NCI-H1092 (cell line): ENCODE measurements at places on chromosomes 13 and 19.

DNA sequence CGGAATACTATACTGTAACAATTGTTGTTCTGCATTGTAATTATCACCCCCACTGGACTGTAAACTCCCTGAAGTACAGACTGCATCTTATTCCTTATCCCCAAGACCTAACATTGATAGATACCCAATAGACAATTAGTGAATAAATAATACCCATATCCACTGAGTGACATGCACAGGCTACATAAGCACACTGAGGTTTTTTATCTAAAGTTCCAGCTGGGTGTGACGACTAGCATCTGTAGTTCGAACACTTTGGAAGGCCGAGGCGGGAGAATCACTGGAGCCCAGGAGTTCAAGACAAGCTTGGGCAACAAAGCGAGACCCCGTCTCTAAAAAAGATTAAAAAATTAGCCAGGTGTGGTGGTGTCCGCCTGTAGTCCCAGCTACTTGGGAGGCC lies 2.5 kb downstream of the KPNA3 start:
- DNase-seq, result no peak

DNA sequence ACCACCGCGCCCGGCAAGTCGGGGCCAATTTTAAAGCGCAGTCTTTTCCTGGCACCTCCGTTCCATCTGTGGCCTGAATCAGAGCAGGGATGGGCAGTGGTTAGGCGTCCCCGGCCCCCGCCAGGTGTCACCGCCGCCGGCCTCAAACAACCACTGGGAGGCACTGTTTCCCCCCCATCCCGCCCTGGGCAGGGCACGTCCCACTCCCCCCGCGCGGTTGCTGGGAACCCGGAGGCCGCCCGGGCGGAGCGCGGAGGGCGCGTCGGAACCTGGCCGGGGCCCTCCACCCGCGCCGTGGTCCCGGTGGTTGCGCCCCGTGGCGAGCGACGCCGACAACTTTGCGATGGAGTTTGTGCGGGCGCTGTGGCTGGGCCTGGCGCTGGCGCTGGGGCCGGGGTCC lies at the start of gene GRIN3B:
GRIN3B (plus strand) TSS at position 325 of the 400 bp plus-strand sequence; CDS start at position 344, 19 bp downstream.
- no peak for DNase-seq

DNA sequence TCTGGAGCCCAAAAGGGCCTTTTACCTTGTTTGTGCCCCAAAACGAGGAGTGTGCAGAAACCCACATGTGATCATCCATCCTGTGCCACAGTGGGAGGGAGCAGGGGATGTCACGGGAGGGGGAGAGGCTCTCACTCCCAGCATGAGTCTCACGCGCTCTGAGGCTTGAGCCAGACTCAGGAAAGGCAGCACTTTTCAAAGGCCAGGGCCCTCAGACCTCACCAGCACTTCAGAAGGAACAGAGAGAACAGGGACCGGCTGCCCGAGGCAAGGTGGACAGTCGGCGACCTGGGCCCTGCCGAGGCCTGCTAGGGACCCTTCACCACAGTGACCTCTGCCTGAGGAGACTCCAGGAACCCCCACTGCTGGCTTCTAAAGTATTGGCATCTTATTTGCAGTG lies 71.7 kb upstream of the WASF3 start:
- DNase-seq, result no peak

- DNase-seq, result no peak
These were observed 3.8 kb downstream of the PPP1R12C start for GRCh38 chr19:55113570-55114039.

DNA sequence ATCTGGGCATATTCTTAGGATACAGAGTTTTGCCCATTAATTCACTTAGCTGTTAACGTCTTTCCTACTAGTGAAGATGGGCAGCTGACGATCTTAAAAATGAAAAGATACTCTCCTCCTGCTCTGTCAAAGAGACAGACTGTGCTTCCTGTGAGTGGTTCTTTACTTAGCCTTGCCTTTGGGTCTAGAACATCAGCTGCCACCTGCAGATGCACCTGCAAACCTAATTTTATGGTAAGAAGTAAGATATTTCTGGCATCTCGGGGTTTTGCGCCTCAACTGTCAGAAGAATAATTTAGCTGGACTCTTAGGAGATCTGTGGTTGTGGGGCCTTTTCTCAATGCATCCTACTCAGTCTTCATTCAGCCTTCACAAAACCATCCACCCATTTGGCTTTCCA lies 36.2 kb downstream of the TRPC4 start:
- DNase-seq, result no peak

DNA sequence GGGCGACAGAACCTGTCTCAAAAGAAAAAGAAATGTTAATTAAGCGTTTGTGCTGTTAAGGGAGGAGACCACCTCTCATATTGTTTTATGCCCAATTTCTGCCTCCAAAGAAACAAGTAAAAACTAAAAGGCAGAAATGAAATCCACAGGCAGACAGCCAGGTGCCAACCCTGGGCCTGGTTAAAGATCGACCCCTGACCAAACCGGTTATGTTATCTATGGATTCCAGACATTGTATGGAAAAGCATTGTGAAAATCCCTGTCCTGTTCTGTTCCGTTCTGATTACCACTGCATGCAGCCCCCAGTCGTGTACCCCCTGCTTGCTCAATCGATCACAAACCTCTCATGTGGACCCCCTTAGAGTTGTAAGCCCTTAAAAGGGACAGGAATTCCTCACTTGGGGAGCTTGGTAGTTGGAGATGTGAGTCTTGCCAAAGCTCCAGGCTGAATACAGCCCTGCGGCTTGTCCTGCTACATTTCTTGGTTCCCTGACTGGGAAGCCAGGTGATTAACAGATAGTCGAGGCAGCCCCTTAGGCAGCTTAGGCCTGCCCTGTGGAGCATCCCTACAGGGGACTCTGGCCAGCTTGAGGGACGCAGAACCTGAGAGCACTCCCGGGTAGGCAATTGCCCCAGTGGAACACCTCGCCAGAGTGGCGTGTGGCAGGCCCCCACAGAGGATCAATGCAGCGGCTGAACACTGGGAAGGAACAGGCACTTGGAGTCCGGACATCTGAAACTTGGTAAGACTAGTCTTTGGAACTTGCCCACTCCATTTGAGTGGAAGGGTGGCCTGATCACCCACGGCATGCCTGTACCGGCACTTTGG lies 748 bp upstream of the ZNF552 start:
- no peak for DNase-seq

- DNase-seq, result no peak
These were observed 29.2 kb upstream of the ARGLU1 start for GRCh38 chr13:106597186-106597585.

DNA sequence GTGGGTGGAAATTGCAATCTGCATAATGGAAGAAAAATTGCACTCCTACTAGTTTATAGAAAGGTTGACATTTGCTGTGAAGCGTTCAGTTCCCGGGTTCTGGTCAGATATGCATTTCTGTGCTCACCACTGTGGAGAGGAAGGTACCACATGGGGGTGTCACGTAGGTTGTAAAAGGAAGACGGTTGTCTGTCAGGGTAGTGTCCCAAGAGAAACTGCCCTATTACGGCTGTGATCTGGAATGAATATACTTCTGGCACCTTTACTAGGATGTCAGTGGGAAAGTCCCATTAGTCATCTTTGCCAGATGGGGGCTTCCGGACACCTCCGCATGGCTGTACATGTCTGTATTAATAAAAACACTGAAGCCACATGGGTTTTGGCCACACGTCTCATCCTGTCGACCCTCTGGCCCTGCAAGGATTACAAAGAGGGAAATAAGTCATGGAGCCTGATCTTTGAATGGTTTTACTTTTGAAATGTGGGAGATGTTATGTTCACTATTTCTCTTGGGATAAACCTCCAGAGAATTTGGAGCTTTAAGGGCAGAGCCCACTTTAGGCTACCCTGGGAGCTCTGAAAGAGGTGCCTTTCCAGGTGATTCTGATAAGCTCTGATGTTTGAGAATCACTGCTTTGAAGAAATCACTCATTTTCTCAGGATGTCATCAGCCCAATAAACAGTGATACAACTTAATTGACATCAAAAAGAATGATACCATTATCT lies 133.9 kb downstream of the AKAP11 start:
- DNase-seq, result no peak

- no peak for DNase-seq
These were observed 152.1 kb downstream of the PCDH9 start for GRCh38 chr13:67078062-67078461.
